ENCODE measurements at places on chromosomes 2 and 18. TPM values are rescaled to one million over a fixed set of nuclear protein-coding genes. Genes with fewer than 3 reads are reported as not detected.

The CERKL gene
- 0.46 TPM for total RNA-seq

The ITPRIPL1 gene
- 0.51 TPM for total RNA-seq

The CCL20 gene
- 6.4 TPM for total RNA-seq

DNA sequence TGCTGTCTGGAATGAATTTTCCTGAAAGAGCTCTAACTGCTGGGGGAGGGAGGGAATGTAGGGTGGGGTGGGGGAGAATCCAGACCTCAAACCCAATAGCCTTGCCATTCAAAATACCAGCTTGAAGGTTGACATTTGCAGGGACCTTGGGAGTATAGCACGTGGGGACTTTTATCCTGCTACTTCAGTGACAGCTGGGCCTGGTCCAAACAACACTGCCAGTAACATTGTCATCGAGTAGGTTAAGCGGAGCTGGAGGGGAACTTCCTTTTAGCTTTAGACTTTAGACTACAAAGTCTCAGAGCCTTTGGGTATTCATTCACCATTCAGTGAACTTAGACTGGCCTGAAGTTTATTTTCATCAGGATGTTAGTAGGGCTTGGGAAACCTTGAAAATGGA is 248.7 kb downstream of the MEIS1 start:
- H3K27me3 ChIP-seq, result no peaks in the 10 kb centered on the region
- no peak for DNase-seq
- no peaks in the 10 kb centered on the region for H3K36me3 ChIP-seq
- no peak overlapping the region for H3K27ac ChIP-seq

DNA sequence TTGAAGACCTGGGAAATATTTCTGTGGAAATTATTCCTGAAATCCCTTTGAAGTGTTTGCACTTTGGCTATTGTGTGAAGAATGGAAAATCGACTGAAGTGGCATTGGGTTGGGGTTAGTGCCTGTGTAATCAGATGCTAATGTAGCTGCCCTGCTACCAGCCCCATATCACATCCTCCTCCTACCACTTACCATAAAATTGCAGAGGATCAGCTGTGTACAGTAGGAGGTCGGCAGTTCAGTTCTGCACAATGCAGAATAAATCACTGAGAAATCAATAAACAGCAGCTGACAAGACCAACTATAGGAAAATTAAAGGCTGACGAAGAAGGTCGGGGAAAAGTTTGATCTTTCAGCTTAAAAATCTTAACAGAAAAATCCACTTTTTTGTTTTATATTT is 440.9 kb downstream of the PTPRM start:
- H3K27me3 ChIP-seq, result no peaks in the 10 kb centered on the region
- H3K27ac ChIP-seq, result no peak overlapping the region
- no peaks in the 10 kb centered on the region for H3K36me3 ChIP-seq
- peaks cover 3% of the 10 kb centered on the region for H3K4me1 ChIP-seq
- DNase-seq, result no peak

DNA sequence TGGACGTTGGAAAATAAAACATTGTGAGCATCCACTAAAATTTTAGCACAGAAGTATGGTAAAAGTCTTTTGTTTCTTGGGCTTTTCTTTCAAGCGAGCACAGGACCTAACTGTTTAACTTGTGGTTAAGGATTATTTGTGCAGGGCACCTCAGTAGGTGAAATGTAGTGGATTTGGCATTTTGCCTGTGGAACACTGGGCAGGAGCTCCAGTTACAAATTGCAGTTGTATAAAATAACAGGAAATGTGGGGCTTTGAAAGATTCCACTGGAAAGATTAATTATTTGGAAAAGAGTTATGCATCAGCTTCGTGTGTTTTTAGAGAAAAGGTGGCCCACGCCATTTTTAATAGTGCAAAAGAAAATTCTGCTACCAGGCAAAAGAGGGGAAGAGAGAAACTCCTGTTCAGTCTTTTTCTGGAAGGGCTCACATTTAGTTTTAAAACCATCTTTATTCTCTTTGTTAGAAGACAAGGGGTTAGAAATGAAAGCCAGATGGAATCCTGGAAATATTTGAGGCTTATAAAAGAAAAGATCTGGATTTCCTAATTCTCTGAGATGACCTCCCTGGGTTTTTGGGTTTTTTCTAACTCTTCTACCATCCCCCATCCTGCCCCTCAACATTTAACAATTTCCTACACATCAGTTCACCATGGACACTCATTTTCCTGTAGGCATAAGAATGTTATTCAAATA is 144.3 kb upstream of the SERTAD2 start:
- no peak overlapping the region for H3K4me3 ChIP-seq
- no peaks in the 10 kb centered on the region for H3K27me3 ChIP-seq
- no peaks in the 10 kb centered on the region for H3K4me1 ChIP-seq
- no peak overlapping the region for H3K27ac ChIP-seq
- no peaks in the 10 kb centered on the region for H3K36me3 ChIP-seq

DNA sequence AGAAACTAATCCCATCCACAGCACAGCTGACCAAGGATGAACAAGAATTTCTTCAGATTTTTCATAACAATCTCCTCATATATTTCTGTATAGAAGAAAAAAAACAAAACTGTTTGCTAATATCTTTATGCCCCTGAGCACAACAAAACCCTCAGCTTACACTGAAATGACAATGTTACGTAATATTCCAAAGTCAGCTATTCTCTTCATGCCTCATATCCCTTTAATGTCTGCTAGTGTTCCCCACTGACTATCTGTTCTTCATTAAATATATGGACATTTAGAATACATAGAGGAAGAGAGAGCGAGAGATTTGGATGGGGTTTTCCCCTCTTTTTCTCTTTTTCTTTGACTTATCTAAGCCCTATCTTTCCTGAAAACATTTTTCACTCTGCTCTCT is 87.9 kb upstream of the GULP1 start:
- H3K4me3 ChIP-seq, result no peak overlapping the region
- H3K27me3 ChIP-seq, result no peaks in the 10 kb centered on the region
- DNase-seq, result no peak
- peaks cover 1% of the 10 kb centered on the region for H3K4me1 ChIP-seq
- H3K36me3 ChIP-seq, result no peaks in the 10 kb centered on the region
- H3K27ac ChIP-seq, result no peak overlapping the region

- no peaks in the 10 kb centered on the region for H3K27me3 ChIP-seq
- DNase-seq, result no peak
- no peaks in the 10 kb centered on the region for H3K36me3 ChIP-seq
- peaks cover 20% of the 10 kb centered on the region for H3K4me1 ChIP-seq
Observed at GRCh38 chr2:120849278-120849677, 113.6 kb downstream of the GLI2 start.

All from ovary (tissue), 10 donors.